ENCODE measurements at places on chromosomes 11 and 22.

DNA sequence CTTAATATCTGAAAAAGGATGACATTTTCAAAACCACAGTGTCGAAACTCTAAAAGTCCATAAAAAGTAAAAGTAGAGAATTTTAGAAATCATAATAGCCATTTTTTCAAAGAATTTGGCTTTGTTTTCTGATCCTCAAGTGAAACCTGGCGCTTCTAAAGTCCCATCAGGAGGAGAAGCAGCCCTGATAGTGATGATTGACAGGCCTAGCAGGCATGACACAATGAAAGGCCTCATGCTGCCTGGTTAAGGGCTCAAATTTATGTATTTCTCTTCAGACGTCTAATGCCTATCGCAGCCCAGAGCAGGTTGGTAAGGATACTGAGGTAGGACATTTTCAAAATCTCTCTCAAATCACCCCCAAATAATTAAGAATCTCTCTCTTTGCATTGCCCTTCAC is 3.9 kb upstream of the DEUP1 start:
- no peak for DNase-seq

- no peak for DNase-seq
Observed at GRCh38 chr22:49862496-49862776, 8.8 kb downstream of the ZBED4 start.

GRCh38 chr22:48418831-48419230 is 1408.8 kb downstream of the BRD1 start:
- DNase-seq = no peak

DNA sequence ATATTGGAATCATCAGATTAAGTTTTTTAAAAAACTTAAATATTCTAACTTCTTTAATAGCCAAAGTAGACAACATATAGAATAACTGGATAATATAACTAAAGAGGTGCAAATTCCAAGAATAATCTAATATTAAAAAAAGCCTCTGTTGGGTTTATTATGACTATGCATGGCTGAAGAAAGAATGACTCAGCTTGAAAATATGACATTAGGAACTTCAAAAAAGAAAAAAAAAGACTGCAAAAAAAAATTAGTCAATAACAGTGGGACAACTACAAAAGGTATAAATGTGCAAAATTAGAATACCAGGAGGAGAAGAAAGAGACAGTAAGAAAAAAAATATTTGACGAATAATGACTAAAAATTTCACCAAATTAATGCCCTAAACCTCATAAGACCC is 1178.0 kb downstream of the JRKL start:
- no peak for DNase-seq

- DNase-seq = no peak
Observed at GRCh38 chr11:100863080-100863581, 176.0 kb downstream of the ARHGAP42 start.

- no peak for DNase-seq
Observed at GRCh38 chr22:47005506-47006408, 243.3 kb downstream of the TBC1D22A start.

DNA sequence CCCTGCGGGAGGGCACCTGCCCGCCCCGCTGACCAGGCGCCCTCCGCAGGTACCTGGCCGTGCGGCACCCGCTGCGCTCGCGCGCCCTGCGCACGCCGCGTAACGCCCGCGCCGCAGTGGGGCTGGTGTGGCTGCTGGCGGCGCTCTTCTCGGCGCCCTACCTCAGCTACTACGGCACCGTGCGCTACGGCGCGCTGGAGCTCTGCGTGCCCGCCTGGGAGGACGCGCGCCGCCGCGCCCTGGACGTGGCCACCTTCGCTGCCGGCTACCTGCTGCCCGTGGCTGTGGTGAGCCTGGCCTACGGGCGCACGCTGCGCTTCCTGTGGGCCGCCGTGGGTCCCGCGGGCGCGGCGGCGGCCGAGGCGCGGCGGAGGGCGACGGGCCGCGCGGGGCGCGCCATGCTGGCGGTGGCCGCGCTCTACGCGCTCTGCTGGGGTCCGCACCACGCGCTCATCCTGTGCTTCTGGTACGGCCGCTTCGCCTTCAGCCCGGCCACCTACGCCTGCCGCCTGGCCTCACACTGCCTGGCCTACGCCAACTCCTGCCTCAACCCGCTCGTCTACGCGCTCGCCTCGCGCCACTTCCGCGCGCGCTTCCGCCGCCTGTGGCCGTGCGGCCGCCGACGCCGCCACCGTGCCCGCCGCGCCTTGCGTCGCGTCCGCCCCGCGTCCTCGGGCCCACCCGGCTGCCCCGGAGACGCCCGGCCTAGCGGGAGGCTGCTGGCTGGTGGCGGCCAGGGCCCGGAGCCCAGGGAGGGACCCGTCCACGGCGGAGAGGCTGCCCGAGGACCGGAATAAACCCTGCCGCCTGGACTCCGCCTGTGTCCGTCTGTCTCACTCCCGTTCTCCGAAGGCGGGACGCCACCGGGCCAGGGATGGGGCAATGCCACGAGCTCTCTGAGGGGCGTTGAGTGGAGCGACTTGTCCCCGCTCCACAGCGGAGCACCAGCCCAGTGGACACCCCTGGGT is 1.8 kb downstream of the GALR3 start:
- DNase-seq = no peak

- DNase-seq = no peak
Observed at GRCh38 chr22:50162391-50162956, 8.1 kb upstream of the PANX2 start.

DNA sequence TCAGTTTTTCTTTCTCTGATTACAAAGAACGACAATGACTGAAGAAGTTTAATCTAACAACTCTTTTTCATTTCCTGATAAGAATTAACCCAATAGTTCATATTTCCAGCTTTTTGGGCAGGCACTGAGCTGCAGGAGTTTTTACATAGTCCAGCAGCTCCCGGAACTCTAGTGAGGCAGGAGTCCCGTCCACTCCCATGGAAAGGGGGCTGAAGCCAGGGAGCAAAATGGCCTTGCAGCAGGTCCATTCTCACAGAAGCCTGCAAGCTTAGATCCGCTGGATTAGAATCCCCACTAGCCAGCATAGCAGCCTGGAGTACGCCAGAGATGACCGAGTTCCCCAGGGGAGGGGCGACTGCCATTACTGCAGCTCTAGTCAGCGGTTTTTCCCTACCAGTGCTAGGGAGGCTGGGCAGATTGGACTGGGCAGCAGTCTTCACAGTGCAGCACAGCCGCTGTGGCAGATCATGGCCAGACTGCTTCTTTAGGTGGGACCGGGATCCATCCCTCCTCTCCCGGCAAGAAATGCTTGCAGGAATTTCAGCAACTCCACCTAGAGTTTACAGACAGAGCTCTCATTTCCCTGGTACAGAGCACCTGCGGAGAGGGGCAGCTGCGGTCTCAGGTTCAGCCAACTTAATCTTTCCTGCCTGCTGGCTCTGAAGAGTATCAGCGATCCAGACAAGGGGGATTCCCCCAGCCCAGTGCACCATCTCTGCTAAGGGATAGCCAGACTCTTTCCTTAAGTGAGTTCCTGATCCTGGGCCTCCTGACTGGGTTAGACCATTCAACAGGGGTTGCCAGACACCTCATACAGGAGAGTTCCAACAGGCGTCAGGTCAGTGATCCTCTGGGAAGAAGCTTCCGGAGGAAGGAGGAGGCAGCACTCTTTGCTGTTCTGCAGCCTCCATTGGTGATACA is 742 bp upstream of the CASP4 start:
- no peak for DNase-seq

GRCh38 chr11:46860218-46860617 is 14.1 kb upstream of the CKAP5 start:
- DNase-seq = no peak

DNA sequence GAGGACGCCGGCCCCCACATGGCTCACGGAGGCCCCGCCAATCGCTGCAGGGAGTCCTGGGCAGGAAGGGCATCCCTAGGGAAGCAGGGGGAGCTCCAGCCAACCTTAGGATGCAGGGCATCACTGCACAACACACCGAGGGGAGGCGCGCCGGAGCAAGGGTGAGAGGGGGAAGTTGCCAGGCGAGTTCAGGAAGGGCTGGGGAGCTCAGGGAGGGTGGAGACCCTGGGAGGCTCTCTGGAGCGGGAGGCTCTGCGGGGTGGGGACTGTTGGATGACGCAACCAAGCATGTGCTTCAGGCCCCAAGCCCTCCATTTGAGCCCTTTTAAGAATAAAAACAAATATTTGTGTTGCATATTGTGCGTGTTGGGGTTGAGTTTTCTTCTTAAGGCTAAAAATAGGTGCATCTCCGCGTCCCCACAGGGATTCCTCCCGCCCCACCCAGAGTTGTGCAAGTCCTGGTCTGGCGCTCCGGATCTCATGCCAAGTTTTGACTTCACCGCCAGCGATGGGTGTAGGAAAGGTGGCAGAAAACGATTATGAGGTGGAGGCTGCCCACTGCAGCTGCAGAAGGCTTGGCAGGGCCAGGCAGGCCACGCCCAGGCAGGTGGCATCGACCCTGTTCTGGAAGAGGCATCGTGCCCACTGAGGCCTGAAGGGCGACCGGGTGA is 65.2 kb downstream of the WNT7B start:
- no peak for DNase-seq

DNA sequence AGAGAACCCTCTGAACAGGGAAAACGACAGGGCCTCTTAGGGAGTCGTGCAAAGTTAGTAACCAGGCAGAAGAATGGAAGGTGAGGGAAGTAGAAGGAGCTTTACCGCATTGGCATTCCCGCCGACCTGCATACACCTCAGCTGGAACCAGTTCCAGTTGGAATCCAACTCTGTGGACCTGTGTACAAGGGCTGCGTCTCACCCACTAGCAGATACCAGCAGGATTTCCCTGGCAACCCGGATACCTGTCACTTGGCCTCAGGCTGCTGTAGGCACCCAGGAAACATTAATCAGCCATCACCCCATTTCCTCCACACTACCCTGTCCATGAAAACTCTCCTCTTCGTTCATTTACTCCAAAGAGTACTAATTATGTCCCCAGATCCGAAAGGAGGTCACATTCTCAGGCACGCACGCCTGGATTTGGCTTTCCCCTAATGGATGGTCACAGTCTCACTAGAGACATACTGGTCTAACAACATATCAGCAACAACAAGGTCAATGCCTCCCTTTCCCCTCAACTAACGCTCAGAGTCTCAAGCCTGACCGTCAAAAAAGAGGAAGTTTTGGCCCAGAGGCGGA is 842 bp downstream of the ARFGAP2 start:
- no peak for DNase-seq

- no peak for DNase-seq
Observed at GRCh38 chr11:8083088-8083395, 2.0 kb downstream of the TUB start.

DNA sequence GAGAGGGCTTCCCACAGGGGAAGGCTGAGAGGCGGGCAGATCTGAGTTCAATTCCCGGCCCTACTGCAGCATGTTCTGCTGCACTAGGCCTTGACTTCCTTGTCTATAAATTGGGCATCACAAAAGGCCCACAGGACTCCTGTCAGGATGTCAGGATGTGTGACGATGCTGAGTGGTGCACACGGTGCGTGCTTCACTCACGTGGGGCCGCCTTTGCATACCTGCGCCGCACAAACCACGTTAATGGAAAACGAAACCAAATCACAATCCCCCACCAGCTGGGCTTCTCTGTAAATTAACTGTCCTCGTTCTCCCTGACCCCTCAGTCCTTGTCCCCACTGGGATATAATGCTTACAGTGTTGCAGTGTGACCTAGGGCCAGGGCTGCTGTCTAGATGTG is 32.3 kb upstream of the TSPAN18 start:
- no peak for DNase-seq

- no peak for DNase-seq
Observed at GRCh38 chr22:45442116-45442515, 28.6 kb downstream of the RIBC2 start.

DNA sequence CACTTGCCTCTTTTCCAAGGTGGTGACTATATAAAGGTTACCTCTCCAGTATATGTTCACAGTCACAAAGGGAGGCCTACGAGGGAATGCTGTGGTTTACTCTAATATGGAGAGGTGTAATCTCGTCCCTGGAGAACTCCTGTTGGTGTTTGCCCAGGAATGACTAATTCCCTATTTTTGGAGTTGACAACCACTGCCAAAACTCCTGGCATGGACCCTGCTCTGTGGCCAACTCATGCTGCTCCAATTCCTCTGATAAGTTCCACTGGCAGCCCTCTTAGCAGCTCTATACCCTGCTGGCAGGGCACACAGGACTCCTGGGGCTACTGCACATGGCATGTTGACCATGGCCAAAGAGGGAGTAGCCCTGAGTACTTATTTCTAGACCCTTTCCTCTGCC is 418.7 kb upstream of the ANO5 start:
- DNase-seq = no peak

DNA sequence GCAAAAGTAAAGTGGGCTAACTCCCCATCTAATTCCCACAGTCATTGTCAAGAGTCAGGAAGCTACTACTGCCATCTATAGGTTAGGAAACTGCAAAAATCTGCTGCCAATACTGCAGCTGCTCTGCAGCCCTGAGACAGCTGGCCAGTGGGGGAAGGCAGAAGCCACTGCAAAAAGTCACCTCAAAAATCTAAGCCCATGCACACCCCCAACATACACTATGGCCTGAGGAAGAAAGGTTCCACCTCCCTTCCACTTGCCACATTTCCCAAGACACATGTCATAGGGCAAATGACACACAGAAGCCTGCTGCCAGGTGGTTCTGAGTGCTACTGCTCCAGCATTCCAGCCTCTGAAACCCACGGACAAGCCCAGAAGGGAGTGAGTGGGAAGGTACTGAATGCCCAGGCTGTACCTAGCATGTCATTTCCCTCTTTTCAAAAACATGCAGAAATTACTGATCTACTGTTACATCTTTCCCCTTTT is 36.9 kb downstream of the DGCR2 start:
- DNase-seq = peak; percentile 25

- DNase-seq = no peak
Observed at GRCh38 chr11:112229746-112230433, 3.7 kb downstream of the PTS start.

GRCh38 chr11:116771935-116772334 is 852 bp downstream of the BUD13 start:
- no peak for DNase-seq

DNA sequence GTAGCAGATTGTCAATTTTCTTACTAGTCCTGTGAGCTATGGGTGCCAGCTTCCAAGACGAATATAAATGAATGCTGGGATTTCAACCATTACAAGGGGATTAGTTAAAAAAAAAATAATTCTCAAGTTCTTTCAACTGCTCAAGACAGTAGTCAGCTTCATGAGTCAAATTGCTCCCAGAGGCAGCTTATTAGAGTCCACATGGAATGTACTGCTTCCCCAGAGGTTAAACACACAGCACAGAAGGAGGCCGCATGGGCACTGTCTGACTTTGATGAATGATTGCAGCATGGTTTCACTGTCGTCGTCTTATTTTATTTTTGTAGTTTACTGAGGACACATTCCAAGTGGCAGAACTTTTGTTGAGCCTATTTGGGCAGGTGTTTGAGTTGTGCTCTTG is 563.2 kb downstream of the TMEM135 start:
- no peak for DNase-seq

GRCh38 chr22:46650078-46650810 is 30.1 kb downstream of the GRAMD4 start:
- no peak for DNase-seq
